Dorsolateral prefrontal cortex (tissue), 122 donors: ENCODE measurements at places on chromosomes 5 and 9. TPM values are rescaled to one million over a fixed set of nuclear protein-coding genes. Genes with fewer than 3 reads are reported as not detected.

- DNase-seq = no peak
Observed at GRCh38 chr5:64161420-64161819, 4.2 kb upstream of the RNF180 start.

DNA sequence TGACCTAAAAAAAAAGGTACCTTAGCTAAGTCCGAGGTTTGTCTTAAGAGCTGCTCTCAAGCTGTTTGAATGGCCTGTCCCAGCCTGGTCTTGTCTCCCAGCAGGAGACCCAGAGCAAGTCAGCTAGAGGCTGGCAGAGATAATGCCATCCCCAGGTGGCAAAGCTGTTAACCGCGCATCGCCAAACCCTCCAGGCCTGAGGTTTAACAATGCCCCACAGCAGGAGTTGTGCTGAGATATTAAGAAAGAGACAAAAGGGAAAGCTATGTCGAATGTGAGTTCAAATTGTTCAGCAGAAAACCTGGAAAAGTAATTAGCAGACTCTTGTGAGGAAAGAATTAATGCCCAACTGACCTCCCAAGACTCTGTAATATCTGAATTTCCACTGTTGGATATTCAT is 187.1 kb downstream of the FSTL4 start:
- no peak for DNase-seq

GRCh38 chr5:157858527-157859226 is at the start of gene CLINT1:
CLINT1 (minus strand) TSS chr5:157859145; CDS start chr5:157858970, 175 bp downstream.
- DNase-seq = peak; percentile 95

- no peak for DNase-seq
Observed at GRCh38 chr5:54956922-54957321, 28.5 kb downstream of the ESM1 start.

- no peak for DNase-seq
Observed at GRCh38 chr9:133455936-133456335, 3.8 kb upstream of the CACFD1 start.

DNA sequence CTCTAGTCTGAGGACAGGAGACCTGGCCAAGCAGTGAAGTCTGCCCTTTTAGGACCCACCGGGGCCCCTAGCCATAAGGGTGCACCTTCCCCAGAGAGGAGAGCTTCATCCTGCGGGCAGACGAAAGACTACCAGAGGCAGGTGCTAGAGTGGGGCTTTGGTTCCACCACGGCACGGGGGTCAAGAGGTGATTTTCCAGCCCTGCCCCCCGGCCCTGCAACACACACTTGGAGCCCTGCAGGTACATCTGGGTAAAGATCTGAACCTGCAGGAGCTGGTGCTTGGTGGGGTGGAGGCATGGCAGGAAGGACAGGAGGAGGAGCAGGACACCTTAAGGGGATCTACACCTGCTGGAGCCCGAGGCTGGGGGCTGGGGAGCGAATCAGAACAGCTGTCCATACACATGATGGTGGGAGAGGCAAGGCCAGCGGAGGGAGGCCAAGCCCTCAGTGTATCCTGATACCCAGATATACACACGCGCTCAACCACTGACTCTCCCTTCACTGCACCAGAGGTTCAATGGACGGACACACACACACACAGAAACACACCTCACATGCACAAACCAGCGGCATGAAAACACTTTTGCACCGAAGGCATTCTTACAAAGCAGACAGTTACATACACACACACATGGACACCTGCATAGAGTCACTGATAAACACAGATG is 98.4 kb upstream of the MVB12B start:
- no peak for DNase-seq

Gene TMEM174
- not detected for total RNA-seq

DNA sequence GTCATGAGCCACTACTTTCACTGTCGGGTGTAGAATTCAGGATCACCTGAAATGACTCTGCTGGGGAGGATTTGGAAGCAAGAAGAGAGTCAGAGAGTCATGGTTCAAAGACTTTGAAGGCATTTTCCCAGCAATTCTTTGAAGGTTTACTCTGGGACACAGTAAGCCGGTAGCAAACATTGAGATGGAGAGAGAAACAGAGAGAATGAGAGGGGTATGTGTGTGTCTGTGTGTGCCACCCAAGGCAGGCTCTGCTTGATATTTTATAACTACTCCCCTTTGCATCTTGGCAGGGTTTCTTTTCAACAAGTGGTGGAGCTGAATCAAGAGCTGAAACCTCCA is 89.8 kb downstream of the ANKRD55 start:
- no peak for DNase-seq

Gene F2RL1
- total RNA-seq = 0.59 TPM

GRCh38 chr9:37046683-37047082 is 12.6 kb upstream of the PAX5 start:
- no peak for DNase-seq

DNA sequence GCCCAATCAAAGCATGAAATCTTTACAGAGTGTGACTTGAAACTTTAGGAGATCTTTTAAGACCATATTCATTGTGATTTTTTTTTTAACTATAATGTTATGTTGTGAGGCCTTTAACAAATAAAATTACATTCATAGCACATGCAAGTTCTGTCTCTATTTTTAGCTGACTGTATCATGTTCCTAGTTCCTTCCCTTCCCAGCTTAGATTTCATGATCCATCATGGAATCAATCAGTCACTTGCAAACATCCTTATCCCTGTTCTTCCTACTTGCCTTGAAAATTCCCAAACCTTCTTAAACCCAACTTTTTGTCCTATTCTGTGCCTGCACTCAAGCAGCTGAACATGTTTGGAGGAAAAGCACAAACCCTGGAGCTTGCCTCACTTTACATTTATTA is 141.8 kb downstream of the DMXL1 start:
- no peak for DNase-seq

DNA sequence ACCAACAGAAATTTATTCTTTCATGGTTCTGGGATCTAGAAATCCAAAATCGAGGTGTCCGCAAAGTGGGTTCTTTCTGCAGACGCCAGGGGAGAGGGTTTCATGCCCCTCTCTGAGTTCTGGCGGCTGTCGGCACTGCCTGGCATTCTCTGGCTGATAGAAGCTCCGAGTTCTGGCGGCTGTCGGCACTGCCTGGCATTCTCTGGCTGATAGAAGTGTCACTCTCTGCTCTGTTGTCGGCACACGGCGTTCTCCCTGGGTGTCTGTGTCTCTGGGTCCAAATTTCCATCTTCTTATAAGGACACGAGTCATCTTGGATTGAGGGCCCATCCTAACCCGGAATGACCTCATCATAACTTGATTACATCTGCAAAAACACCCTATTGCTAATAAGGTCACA is 7.6 kb downstream of the GFI1B start:
- DNase-seq = no peak

Gene SPINK13
- not detected for total RNA-seq

DNA sequence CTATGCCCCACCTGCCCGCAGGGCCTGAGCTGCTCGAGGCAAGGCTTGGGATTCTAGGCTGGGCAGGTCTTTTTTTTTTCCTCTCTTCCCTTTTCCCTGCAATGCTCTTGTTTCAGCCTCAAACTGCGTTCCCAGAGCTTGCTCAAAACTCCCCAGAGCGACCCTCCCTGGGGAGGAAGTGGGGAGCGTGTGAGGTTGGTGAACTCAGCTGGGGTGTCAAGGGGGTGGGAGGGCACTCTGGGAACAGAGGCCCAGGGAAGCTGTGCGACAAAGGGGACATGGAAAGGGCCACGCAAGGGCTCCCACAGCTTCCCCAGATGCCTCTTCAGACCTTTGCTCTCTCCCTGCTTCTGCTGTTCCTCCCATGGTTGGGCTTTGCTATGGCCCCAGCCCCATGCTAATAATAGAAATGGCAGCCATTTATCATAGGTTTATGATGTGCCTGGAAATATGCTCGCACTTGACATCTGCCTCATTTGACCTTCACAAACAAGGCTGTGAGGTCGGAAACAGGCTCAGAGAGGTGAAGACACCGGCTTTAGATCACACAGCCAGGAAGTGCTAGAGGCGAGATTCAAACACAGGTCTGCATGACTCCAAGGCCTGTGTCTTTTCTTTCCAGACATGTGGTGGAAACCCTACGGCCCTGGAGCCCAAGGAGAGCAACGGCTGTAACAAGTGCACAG is 40.9 kb upstream of the IL17B start:
- DNase-seq = no peak

Gene AUH
- total RNA-seq = 37.7 TPM

GRCh38 chr9:4222357-4222756 is 77.5 kb downstream of the GLIS3 start:
- no peak for DNase-seq

DNA sequence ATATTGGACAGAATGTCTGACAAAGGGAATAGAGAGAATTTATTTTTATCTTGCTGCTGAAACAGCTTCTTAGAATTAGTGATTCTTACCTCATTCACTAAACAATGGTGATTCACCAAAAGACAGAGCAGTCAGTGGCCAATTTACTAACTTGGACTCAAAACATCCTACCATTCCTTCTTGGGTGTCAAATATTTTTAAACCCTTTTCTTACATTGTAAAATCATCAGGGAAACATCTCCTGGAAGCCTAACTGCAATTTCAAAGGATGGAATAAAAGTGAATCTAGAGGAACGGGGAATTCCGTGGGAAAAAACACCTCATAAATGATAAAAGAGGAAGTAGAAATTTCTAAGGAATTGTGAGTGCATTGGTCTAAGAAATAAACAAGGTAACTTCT is 97.7 kb downstream of the LHFPL2 start:
- DNase-seq = no peak

Gene MLANA
- not detected for total RNA-seq

GRCh38 chr9:131167146-131167692 is 41.8 kb downstream of the NUP214 start:
- no peak for DNase-seq

- DNase-seq = no peak
Observed at GRCh38 chr9:116209414-116210116, 56.0 kb downstream of the PAPPA start.

Gene CLTA
- total RNA-seq = 177 TPM

- DNase-seq = no peak
Observed at GRCh38 chr5:123907349-123907748, 395.4 kb downstream of the CSNK1G3 start.

Gene STC2
- 1.1 TPM for total RNA-seq

DNA sequence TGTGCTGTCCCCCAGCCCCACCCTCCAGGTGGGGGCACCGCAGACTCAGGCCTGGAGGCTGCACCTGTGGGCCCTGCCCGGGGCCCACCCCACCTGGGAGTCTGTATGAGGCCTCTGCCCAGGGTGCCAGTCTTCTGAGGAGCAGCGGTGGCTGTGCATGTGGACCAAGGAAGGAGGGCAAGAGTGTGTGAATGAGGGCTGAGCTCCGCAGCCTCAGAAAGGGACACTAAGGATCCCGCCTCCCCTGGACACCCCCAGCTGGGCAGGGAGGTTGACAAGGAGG is 19.1 kb downstream of the FGD3 start:
- no peak for DNase-seq

DNA sequence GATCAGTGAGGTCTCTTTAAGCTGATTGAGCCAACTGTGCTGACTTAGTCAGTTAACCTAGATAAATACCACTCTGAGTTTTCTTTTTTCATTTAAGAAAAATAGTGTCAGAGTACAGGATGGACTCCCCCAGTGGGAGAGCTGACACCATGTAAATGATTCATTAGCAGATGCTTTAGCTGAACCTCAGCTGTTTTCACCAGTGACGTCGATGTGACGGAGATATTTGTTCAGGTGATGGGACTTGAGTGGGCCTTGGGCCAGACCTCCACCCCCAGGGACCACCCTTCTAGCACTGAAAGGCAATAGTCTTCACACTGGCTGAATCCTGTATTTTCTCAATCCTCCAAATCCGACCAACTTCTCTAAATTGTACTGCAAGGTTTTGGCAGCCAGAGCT is 196.1 kb downstream of the GAS1 start:
- no peak for DNase-seq

Gene C1QTNF3
- 7.3 TPM for total RNA-seq

Gene IL3
- not detected for total RNA-seq

DNA sequence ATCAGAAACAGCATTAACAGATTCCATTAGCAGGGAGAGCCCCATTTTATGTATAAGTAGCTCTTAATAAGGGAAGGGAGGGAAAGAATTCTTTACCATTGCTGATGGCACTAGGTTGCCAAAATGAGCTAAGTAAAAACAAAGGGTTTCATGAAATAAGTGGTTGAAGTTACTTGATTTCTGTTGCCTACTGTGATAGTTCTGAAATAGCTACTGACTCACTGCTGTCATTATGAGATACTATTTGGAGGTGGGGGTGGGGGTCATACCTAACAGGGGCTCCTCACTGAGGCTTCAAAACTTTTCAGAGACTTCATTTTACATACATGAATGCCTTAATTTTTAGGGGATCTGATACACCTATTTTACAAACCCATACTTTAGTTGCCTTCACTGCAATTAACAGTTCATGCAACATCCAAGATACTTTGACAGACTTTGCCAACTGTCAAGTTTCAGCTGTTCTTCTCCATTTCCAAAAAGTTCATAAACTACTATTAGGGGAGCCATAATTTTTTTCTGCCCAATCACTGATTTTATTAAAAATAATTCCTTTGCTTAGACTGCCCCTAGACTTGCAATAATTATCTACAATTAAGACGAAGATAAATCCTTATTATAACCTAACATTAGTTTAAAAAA is 4.6 kb downstream of the HOMER1 start:
- no peak for DNase-seq
